ENCODE measurements at places on chromosomes 6 and 20.

DNA sequence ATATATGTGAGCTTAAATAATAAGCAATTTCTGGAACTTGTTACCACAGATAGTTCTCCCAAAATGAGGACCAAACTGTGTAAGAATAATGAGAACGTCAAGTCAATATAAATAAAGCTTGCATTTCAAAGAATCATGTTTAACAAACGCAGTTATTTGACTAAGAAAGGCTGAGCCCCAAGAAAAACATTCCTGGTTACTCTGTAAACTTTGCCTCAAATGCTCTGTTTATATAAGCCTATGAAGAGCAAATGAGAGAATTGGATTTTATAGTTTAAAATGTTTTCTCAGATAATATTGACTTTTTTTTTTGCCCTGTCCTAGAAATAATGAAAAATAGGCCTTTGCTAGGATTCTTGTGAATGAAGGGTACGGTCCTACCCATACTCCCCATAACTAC is 81.3 kb downstream of the C6orf52 start:
- no peak for DNase-seq

DNA sequence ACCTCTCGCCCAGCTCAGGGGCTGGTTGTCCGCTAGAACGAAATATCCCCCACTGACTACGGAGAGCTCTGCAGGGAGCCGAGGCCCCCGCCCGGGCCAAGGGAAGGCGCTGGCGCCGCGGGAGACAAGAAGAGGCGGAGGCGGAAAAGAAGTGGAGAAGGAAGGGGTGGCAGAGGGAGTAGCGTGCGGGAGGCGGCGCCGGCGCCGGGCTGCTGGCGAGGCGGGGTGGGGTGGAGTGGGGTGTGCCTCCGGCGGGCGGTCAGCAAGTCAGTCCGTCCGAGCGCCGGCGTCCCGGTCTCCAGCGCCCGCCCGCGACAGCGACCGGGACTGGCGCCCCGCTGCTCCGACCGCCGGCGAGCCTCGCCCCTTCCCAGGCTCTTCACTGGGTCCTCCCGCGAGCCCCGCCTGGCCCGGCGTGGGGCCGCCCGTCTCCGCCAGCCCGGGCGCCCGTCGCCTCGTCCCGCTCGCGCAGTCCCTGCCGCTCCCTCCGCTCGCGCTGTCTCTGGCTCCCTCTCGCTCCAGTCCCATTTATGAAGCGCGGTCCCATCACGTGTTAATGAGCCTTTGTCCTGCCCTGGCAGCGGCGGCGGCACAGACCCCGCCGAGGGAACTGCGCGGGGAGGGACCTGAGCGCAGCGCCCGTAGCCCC is at the start of gene CNR1:
Gene CNR1 (minus strand): TSS at position 504 of the 649 bp plus-strand sequence. CDS start 21,073 bp downstream, outside the sequence.
- DNase-seq = no peak

DNA sequence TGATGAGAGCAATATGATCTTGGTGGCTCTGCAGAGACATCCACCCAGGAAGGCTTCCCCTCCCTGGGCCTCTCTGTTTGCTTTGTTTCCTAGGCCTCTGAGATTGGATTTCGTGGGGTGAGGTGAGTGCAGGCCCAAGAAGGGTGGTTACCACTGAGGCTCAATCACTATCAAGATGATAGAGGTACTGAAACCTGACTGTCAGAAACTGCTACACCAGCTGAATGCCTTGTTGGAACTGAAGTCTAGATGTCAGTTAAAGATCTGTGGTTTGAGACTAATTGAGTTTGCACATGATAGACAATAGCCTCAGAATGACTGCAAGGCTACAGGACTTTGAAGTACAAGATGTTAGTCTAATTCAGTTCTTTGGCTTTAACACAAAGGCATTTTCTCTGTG is 15.2 kb downstream of the VNN1 start:
- no peak for DNase-seq

GRCh38 chr20:44683263-44684046 is 31.7 kb upstream of the CCN5 start:
- DNase-seq = no peak

DNA sequence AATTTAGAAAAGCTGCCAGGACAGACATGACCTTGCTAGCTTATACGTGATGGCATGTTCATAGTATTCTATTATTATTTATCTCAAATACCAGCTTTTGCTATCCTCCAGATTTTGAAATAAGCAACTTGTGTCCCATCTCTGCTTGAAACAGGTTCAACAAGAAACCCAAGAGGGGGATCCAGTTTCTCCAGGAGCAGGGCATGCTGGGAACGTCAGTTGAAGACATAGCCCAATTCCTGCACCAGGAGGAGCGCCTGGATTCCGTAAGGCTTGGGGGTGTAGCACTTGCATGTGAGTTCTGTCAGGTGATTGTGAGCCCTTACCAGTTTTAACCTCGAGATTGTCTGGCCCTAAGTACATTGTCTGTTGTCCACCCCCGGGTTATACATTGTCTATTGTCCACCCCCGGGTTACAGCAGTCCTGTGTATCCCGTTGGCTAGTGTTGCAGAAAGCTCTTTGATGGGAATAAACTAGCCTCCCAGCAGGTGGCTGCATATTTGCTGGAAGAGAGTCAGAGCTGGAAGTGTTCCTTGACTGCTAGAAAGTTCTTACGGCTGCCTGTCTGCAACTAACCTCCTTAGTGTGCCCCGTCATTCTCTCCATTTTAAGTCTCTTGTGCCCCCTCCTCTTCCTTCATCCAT is 61.4 kb upstream of the CSE1L start:
- no peak for DNase-seq

GRCh38 chr6:132491303-132491702 is 21.6 kb downstream of the STX7 start:
- DNase-seq = no peak

DNA sequence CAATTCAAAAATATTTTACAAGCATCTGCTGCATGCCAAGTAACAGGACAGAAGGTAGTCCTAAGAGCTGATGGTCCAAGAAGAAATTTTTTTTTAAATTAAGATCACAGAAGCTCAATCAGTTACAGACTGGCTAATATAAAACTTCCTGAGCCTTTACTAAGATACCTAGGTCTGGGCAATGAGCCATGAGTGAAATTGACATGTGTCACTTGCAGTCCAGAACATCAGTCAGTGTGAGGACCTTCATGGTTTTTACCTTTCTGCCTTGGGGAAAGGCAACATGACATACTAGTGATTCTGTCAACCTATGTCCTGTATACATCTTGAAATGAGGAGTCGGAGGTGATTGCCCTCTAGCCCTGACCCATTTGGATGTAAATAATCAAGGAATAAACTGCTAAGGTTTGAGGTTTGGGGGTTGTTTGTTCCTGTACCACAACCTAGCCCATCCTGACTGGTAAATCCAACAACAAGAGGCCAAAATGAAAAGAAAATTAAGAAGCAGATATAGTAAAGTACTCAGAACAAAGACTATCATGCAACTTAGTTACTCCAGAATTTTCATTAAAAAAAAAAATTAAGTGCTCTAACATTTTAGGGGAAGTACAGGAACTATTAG is 70.0 kb downstream of the CNKSR3 start:
- no peak for DNase-seq

DNA sequence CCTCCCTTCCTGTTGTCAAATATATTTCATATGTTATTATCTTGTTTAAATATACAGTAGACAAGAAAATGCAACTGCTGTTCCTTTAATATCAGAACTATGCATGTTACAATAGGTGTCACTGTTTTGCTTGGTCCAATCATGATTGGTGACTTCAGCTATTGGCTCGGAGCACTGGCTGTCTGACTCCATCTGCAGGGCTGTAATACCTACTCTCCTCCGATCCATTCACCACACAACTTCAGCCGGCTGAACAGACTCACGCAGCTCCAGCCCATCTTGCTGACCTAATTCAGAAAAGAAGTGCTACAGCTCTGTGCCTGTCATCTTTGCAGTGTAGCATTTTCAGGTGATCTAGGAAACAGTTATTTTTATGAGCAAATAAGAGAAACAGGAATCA is at the start of gene BTBD3:
Gene BTBD3 (plus strand): TSS at position 231 of the 400 bp plus-strand sequence. CDS start 383 bp downstream, outside the sequence.
- DNase-seq = peak; percentile 62

- no peak for DNase-seq
Measured at GRCh38 chr6:168057836-168058235, 21.2 kb downstream of the FRMD1 start.

GRCh38 chr6:148535976-148536375 is 193.3 kb downstream of the SASH1 start:
- DNase-seq = no peak

All from NCI-H187 treated with DMSO at 0.1 percent for 48 hours (cell line).